Activated CD4-positive, CD25-positive, alpha-beta regulatory T cell treated with anti-CD3 and anti-CD28 coated beads, Interleukin-2, amount 50 U/mL, for 72 hours (primary cell): ENCODE measurements at places on chromosomes 7 and 10.

GRCh38 chr7:24793982-24794648 lies 36.9 kb upstream of the GSDME start:
- no peak for DNase-seq

DNA sequence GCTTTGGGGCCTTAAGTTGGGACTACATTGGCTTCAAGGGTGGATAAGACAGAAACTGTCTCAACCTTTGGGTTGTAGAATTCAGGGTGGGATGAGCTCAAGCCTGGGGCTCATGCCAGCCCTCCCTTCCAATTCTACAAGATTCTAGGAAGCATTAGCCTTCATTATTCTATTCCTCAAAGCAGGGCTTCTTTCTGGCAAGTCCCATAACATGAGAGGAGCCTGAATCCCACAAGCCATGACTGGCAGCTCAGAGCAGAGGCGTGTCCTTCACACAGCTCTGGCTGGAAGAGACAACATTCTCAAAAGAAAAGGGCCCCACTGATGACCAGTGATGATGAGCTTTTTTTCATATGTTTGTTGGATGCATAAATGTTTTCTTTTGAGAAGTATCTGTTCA lies 187.6 kb downstream of the PLXNA4 start:
- DNase-seq: no peak

DNA sequence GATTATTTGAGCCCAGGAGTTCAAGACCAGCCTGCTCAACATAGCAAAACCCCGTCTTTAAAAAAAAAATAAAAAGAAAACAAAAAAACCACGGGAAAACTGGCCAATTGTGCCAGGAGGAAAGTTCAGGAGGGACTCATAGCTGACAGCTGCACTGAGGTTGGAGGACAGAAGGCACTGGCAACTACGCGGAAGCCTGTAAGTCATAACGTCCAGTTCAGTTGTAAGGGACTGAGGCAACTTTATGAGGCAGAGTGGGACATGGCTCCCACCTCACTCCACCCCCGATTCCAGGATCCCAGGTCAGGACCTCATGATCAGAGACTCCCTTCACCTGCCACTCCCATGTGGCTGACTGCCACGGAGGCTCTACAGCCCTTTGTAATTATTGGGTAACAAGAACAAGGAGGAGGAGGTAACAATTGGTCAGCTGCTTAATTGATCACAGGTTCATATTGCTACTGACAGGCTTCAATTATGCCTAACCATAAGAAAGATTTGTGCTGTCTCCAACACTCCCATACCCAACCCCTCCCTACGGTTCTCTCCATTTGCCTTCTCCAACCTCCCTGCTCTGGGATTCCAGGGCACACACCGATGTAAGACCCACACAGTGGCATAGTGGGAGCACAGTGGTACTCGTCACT lies 1.9 kb upstream of the CCL24 start:
- no peak for DNase-seq

DNA sequence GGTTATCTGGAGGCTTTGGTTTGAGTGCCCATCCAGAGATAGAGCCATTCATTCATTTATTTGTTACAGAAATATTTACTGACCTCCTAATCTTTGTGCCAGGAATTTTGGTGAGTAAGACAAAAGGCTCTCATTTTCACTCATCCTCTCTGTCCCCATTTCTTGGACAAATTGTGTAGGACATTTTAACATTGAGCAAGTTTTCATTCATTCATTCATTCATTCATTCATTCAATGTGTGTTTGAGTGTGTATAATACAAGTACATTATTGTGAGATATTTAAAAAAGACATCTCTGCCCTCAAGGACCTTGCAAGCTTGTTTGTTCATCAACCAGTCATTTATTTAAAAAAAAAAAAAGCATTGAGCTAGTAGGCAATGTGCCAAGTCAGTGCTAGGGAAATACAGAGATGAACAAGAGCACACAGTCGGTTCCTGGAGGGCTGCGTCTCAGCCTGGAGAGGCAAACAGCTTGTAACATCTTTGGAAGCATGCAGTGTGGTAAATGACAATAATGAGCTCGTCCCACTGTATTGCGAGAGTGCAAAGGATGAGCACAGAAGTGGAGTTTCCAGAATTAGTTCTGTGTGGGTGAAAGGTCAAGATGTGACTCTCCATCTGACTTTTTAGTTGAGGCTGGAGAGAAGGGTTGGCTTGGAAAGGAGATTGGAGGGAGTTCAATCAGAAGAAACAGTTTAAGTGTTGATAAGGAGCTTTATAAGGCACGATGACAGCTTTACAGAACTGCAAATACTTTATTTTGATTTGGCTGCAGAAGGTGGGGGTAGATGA lies 50.5 kb upstream of the HBP1 start:
- no peak for DNase-seq

GRCh38 chr10:91779011-91779605 lies 19.1 kb upstream of the TNKS2 start:
- no peak for DNase-seq

- DNase-seq: no peak
These were observed 2.5 kb downstream of the VOPP1 start for GRCh38 chr7:55569797-55570196.

DNA sequence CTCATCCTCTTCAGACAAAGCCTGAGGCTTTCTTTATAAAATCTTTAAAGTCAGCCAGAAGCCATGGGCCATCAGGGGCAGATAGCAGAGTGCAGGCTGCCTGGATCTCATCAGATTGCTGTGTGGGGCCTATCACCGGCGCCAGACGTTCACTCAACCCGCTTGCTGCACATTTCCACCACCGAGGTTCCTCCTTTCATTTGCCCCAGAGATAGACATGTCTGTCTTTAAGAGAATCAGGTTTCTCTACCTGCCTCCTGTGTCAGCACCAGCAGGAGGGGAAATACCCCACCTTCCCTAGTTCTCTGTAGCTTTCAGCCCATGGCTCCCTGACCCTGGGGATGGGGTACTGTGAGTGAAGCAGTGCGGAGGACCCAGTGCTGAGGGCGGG lies 22.0 kb downstream of the SLC18A2 start:
- DNase-seq: no peak

DNA sequence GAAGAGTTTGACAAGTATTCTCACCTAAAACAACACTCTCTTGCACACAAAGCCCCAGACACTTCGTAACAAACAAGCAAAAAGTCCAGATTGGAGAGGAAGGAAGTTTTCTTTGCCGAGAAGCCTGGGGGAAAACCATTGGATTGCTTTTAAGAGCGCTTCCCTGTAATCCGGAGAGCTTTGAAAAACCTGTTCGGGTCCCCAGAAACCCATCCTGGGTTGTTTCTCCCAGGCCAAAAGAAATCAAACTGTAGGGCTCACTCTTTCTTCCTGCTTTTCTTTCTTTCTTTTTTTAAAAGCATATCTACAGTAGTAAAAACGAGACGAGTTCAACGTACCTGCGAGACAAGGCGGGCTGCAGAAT lies 655 bp downstream of the SP8 start:
- no peak for DNase-seq

DNA sequence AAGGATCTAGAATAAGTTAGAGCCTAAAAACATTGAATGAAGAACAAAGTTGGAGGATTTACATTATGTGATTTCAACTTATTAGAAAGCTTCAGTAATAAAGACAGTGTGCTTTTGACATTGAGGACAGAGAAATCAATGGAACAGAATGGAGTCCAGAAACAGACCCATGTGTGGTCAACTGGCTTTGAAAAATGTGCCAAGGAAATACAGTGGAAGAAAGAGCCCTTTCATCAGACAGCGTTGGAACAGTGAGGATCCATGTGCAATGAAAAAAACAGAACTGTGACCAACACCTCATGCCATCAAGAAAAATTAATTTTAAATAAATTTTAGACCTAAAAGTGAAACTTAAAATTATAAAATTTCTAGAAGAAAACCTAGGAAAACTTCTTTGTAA lies 50.6 kb upstream of the LRRC18 start:
- no peak for DNase-seq

- DNase-seq: peak; percentile 74
These were observed 9.0 kb downstream of the MRPL32 start for GRCh38 chr7:42940985-42941847.

DNA sequence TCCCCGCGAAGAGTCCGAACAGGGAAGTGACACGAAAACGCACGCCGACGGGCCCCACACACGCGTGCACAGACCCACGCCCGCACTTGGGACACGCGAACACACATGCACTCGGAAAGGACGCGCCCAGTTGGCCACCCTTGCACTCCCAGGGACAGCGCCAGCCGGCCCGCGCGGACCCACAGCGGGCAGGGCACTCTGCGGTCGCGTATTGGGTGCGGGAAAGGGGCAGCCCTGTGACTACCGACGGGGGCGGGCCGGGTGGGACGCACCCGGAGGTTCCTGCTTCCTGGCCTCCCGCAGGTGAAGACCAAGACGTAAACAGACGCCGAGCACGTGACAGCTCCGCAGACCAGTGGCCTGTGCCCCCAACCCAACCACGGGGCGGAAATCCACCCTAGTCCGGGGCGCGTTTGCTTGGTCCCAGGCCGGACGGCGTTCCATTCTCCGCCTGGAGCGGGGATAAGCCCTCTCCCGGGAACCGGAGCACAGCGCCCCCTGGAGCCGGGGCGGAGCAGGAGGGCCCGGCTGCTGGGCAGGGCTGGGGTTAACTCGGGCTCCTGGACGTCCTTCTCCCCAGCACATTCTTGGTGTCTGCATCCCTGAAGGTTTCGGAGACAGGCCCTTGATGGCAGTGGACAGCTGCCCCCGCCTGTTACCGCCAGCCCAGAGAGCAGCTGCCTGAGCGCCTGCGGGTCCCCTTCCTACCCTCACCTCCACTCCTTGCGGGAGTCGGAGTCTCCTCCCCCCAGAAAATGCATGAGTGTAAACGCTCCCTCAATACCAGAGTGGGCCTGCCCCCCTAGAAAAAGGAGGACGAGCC lies 2.0 kb upstream of the LZTS2 start:
- DNase-seq: peak; percentile 79

DNA sequence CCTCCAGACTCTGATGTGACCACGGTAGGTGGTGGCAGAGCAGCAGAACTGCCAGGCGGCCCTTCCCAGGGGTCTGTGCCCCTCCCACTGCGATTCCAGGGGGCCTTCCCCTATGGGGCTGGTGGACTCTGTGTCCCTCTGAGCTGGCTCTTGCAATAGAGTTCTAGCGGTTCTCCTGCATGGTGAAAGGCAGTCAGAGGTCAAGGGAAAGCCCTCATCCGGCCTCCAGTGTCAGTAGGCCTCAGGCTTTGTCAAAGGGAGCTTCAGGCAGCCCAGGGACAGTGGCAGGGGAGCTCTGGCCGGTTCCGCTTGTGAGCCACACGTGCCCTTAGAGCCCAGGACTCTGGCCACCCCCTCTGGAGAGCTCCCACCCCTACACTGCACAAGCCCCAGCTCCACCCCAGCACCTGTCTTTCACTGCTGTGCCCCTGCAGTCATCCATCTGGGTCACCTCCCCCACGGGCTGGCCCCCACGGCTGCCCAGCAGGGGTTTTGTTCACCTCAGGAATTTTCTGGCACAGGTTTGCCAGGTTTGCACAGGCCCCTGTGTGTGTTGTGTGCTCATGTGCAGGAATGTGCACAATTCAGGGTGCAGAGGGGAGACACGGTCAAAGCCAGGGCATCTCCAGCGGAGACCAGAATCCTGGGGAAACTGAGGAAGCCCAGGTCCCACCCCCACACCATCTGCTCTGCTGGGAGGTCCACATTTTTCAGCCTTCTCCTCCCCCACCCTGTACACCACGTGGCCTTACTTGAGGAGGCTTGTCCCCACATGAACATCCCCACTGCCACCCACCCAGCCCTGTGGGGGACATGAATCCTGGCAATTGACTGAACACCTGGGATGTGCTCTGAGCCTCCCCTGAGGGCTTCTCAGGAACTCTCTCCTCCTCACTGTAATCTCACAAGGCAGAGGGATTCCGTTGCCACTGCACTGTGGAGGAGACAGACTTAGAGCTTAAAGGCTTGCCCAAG lies 23.8 kb downstream of the C10orf105 start:
- no peak for DNase-seq

DNA sequence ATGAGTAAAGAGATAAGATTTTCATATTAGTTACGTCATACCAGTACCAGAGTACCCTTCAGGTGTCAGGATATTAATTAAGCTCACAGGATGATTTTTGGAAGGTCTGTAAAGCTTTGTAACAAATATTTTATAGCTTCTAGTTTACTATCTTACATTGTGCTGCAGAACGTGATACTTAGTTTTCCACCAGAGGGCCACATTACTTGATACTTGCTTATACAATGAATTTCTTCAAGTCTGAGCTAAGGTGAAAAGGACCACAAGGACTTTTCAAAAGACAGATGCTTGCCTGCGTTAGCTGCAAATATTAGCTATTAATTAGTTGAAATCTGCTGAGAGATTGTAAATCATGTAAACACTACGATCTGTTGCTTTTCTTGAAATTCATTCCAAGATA lies 12.2 kb downstream of the FOXP2 start:
- DNase-seq: no peak

DNA sequence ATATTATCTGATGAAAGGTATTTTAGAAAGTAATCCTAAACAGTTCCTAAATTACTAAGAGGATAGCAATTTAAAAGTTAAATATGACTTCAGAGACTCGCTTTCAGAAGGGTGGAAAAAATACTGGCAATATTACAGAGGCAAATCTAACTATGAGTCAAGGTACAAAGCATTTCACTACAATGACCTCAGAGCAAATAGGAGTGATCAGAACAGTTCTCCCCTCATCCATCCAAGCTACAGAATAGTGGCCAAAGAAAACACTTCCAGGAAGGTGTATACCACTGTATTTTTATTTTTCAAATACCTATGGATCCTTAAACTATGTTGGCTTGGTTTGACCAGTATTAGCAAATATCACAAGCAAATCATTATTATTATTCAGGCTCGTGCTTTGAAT lies 112.8 kb upstream of the ODAD2 start:
- no peak for DNase-seq

- no peak for DNase-seq
These were observed 135.1 kb upstream of the GHITM start for GRCh38 chr10:84004221-84004620.

DNA sequence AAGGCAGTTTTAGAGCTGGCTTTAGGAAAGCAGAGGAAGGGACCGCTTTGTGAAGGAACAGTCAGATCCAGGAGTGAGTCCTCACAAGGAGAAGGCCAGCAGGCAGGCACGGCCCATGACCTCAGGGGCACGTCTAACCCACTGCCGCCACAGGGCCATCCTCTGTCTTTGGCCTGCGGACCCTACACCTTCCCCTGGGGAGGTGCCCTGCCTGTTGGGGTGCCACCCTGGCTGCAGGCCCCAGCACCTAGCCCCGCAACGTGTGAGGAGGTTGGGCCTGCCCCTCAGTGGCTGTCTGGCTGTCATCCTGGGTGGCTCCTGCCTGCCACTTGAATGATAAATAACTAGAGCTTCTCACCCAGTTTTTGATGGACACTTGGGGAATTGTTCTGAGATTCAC lies 31.0 kb upstream of the TRIM8 start:
- no peak for DNase-seq

DNA sequence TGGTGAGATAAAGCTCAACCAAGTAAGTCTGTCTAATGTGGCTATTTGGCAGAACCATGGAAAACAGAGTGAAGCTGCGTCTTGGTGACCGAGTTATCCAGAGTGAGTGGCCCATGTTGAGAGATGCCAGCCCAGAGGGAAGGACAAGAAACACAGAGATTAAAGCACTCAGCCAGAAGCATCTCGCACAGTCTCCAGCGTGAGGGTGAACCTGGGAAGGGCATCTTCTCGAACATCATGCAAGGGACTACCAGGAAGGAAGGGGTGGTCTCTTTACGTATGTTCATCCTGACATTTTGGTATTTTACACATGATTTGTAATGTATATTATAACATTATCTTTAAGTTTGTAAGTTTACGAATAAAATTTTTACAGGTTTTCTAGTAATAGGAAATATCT lies 146.4 kb downstream of the TCERG1L start:
- no peak for DNase-seq
